Cerebellar nuclear complex (tissue), 1 donor: ENCODE measurements at places on chromosomes 1 and 21.

DNA sequence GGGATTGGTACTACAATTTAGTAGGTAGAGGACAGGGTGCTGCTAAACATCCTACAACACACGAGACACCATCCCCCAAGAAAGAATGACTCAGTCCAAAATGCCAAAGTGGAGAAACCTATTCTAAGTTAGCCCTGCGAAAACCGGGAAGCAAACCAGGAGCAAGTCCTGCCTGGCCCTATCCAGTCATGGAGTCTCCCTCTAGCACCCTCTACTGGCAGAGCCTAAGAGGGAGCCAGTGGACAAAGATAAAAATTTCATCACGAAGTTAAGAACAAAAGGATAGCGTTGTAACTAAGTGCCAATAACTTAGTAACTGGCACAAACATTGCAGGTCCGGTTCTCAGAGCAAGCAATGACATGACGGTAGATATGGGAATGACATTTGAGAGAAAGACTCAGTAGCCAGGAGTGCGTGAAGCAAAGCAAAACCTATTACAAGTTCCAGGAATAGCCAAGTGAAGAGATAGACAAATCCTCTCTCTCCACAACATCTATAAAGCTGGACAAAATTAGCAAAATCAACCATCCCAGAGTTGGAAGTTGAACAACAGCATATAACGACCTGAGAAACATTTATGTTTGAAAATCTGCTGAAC is 383.5 kb downstream of the OMA1 start:
- DNase-seq: peak; percentile 31

GRCh38 chr1:22665752-22666151 is 12.7 kb downstream of the C1QB start:
- no peak for DNase-seq

DNA sequence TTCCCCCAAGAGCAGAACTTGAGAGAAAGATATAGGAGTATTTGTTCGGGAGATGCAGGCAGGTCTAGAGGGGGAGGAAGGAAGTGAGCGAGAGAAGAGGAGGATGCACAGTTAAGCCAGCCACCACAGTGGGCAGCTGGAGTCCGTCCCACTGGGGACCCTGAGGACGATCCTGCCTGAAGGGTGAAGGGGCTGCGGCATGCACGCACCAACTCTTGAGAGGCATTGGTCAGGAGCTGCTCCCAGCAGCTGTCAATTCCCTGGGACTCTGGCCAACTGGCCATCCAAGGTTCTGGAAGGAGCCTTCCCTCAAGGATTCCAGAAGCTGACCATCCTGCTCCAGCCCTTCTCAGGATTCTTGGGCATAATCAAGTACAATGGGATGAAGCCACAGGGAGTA is 246.9 kb downstream of the MATN1 start:
- no peak for DNase-seq

DNA sequence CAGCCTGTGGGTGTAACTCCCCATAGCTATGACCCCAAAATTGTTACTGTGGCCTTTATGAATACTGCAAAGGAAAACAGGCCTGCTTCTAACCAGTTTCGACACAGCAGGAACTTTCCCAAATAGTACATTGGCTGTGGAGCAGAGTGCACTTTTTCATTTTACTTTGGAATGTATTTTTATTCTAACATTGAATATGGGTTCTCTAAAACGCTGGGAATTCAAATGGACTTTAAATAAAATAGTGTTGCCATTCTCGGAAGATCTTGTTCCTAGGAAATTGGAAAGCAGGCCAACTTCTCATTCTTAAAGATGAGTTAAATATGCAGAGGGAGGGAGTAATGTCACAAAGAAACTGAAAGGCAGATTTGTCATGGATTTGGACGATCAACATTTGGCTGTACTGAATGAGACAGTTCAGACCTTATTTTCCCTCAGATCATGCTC is 39.6 kb upstream of the ARHGAP29 start:
- no peak for DNase-seq

- no peak for DNase-seq
These were observed 51.0 kb downstream of the F3 start for GRCh38 chr1:94490556-94490955.

DNA sequence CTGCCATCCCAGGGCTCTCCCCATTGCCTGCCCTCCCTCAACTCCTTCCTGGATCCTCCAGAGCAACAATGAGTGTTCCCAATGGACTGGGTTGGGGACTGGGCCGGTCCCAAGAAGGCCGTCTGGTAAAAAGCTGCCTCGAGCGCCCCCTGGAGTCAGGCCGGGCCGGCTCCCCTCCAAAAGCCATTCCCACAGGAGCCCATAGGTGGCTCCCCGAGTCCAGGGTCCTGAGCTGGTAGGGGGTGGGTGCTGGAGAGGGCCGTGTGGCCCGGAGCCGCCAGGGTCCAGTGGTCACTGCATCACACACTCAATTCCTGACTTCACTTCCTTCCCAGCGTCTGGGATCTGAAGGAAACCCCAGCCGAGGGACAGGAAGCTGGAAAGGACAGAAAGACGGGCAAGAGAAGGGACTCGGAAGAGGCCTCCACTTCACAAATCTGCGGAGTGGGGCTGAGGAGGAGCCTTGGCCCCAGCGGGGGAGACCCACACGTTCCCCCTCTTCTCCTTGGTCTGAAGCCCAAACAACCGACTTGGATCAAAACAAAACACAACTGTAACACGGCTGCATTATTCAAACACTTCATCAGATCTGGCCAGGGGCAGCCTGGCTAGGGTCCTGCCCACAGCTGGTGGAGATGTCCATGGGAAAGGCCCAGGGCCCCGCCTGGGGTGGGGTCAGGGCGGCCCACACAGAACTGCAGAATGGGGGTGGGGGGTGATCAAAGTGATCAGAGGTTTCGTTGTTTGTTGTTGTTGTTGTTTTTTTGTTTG is 10.9 kb upstream of the ALDH4A1 start:
- no peak for DNase-seq

GRCh38 chr1:167420510-167420909 is 97.8 kb downstream of the CD247 start:
- no peak for DNase-seq

DNA sequence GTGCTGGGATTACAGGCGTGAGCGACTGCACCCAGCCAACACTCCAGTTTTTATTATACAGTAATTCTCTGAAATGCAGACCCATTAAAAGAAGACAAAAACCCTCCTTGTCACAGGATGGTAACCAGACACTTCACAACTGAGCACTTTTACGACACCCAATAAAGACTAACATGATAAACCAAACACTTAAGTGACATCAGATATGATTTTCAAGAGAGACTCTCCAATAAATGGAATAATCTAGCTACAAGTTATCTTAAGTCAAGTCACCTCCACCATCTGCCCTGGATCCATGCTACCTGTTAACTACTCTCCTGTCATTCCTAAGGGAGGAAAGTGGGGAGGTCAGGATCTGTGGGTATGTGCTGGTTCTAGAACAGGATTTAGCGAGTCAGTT is 5.6 kb downstream of the GNG12 start:
- no peak for DNase-seq

DNA sequence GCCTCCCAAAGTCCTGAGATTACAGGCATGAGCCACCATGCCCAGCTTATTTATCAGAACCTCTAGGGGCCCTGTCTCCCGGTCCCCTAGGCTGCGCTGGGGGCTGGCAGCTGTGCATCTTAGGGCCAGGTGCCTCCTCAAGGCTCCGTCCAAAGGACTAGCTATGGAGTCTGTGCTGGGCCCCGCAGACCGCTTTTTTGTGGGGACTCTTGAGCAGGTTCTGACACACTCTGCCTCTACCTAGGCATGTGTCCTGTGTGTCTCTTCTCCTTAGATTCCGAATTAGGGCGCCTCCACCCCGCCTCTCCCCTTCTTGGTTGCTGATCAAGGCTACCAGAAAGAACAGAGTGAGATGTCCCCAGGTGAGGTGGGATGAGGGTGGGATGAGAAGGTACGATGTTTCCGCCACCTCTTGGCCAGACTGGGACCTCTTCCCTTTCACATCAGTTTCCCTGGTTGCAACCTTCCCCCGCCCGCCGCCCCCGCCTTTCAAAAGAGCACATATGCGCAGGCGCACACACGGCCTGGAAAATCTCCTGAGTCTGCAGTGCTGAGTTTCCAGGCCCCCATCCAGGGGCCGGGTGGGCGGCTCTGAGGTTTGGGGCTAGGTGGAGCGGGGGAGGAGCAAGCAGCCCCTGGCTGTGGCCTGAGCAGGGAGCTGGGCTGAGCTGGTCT is 5.0 kb upstream of the PTPN7 start:
- DNase-seq: no peak

DNA sequence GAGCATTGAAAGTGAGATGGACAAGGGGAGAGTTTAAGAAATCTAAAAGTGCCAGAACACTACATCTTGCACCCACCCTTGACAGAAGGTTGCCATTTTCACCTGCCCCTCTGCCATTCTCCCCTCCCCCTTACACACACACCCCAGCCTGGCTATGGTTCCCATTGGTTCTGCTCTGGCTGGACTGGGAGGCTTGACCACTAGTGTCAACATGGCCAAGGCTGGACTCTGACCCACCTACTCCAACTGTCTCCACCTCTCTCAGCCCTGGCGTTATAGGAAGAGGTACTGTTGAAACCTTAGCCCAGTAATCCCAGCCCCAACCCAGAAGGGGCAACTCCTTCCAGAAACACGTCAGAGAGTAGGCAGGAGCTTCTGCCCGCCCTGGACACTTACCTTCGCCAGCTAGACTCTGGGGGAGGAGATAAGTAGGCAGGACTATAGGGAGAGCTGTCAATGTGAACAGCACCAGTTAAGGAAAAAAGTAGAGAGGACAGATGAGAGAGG is 4.5 kb downstream of the CRTC2 start:
- DNase-seq: no peak

GRCh38 chr1:20711285-20712214 is 6.3 kb downstream of the KIF17 start:
- no peak for DNase-seq

DNA sequence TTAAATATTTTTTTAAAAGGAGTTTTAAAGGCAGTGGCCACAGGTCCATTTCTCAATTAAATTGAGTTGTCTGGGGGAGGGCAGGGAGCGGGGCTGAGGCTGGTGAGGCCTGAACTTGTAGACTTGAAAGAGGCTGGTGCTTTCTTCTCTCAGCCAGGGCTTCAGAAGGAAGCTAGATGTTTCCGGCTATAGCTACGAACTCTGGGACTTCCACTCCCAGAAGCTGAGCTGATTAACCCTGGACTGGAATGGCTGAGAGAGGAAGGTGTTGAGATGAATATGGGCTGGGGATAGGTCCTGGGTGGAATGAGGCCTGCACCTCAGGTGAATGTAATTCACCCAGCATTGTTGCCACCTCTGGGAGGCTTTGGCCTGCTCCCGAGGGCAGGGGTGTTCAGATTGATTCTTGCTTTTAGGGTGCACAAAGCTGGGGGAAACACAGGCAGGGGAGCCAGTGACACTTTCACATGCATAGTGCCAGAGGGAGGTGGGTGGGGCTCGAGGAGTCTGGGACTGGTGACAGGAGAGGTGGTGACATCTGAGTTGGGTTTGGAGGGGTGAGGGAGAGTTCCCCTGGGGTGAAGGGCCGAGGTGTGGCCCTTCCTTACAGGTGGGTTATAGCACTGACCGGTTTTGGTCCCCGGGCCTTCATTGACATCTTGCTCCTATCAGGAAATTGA is 18.2 kb downstream of the LDLRAP1 start:
- no peak for DNase-seq

DNA sequence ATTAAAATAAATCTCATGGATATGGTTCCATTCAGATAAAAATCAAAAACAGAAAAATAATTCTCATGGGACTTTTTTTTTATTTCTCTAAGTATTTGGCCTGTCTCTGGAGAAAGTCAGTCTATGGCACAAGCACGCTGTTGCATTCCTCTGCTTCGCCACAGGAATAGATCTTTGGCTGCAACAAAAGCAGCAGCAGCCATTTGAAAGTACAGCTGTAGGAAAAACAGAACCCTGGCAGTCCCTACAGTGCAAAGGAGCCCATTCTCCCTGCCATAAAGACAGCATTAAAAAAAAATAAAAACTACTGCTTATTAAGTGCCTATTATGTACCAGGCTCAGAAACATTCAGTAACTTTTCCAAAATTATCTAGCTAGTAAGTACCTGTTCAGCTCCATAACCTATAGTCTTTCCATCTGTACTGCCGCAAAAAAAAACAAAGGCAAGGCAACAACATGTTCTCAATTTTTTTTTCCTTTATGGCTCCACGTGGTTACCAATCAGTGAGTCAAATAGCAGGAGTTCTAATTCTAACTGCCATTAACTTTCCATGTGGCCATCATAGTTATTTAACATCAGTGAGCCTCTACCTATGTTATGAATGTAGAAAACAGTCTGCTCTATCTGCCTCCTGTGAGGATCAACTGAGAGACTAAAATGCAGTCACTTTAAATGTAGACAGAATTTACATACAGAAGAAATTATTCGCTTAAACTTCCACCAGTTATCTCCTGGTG is 22.7 kb downstream of the SLC35D1 start:
- no peak for DNase-seq

DNA sequence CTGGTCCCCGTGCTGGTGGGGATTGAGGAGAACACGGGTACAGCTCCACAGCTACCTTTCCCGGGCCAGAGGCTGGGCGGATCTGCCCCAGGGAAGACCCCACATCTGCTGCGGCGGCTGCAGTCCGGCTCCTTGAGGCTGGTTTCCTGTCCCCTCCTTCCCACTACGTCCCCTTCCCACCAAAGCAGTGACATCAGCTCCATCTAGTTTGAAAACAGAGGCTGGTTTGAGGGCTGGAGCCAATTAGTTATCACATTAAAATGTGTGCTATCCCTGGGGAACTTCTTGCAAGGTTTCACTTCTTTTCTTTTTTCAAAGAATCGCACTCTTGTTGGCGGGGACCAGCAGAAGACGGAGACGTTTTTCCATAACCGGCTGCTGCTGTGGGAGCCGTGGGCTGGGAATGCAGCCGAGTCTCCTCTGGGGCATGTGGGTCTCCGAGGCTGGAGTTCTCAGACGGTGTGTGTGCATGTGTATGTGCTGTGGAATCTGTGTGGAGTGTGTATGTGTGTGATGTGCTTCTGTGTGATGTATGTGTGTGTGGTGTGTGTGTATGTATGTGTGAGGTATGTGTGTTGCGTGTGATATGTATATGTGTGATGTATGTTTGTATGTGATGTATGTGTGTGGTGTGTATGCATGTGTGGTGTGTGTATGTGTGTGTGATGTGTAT is 8.9 kb upstream of the PCBP3 start:
- DNase-seq: no peak

GRCh38 chr1:9927259-9927658 is 15.9 kb downstream of the LZIC start:
- DNase-seq: no peak

DNA sequence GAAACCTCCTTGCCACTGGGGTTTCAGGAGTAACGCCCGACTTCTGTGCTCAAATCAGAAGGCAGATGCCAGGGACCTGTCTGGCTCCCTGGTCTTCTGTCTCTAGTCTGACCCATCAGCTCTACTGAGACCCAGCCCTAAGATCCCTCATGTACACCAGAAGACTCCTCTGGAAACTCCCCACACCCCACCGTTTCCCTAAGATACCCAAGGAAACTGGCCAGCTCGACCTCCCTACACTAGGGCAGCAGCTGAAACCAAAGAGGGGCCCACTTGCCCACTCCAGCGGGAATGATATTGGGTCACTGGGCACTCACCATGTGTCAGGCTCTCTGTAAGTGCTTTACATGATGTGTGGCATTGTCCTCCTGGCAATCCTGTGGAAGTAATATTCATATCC is 469 bp upstream of the S100A16 start:
- no peak for DNase-seq

DNA sequence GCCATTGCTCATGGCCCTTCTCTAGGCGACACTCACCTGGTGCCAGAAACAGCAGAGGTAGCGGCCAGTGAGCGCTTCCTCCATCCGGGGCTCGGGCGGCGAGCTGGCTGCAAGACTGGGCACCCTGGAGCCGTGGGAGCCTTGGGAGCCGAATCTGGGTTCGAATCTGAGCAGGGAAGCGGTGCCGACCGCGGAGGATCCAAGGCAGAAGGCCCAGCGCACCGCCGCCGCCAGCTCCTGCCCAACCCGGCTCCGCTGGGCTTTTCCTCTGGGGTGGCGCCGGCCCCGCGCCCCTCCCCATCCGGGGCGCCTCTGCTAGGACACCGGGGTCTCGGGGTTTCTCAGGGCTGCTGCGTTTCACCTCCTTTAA is 1.7 kb upstream of the PRDM16 start:
- DNase-seq: no peak
